Cerebellar nuclear complex (tissue), 1 donor: ENCODE measurements at places on chromosomes 3 and 15.

DNA sequence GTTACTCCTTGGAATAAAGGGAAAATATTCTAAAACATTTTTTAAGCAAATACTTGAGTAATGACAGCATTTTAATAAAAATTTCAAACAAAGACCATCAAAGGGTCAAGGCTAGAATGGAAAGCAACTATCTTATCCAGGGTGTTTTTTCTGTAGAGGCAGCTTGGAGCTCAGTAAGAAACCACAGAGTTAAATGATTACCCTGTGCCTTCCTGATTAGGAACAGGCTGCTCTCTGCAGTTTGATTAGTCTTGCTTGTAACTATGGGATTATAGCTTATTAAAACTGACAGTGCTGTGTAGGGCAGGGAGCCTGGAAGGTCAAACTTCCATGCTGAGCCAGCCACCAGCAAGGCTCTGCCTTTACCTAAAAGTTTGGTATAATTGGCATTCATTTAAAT lies 33.1 kb downstream of the QTRT2 start:
- no peak for DNase-seq

- no peak for DNase-seq
Measured at GRCh38 chr15:87369269-87369668, 887.3 kb downstream of the NTRK3 start.

DNA sequence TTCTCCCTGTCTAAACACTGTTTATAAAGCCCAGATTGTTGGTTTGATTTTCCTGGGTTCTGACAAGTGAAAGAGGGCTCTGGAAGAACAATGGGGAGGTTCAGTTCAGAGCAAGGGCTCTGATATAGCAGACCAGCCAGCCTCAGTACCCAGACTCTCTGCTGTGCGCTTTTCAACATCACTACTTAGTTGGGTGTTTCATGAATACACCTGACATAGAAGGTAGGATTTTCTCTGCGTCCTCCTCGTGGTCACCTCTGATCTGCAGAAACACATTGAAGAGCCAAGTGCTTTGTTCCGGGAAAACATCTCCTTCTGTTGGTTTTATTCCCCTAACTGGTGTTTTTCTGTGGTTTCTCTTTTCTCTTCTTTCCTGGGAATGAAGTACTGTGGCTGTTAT lies 99.5 kb downstream of the EPHB1 start:
- DNase-seq = no peak

DNA sequence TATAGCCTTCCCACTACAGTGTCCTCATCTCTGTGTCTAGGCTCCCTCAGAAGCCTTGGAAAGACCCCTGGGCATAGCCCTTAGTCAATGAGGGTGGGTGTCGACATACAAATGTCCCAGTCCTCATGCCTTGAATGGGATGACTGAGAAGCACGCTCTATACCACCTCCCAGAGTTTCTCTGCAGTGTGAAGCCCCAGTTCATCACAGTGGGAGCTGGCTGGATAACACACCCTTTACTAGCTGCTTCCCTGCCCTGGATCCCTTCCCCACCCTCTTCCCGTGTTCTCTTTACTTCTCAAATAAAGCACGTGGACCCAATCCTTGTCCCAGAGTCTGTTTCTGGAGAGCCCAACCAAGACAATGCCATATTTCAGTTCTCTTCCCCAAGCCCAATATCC lies 239.3 kb downstream of the VPS13C start:
- no peak for DNase-seq

- no peak for DNase-seq
Measured at GRCh38 chr3:171788546-171789351, 21.5 kb downstream of the PLD1 start.

DNA sequence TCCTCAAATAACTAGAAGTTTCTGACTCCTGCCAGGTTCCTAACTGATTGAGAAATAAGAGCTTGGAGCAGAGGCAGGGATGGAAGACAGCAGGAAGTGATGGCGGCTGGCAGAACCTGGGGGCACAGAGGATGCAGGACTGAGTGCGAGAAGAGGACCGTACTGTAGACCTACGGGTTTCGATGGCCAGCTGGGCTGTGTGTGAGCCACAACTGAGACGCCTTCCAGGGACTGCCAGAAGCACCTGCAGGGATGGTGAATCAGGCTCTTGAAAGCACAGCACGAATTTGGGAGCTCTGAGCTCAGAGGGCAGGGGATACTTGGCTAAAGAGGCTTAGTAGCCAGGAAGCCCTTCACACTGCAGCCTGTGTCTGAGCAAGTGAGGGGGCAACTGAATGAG lies 165.6 kb downstream of the ABHD5 start:
- DNase-seq = no peak

- DNase-seq = no peak
Measured at GRCh38 chr3:62373714-62374333, 474 bp upstream of the FEZF2 start.

GRCh38 chr3:117109178-117109577 lies 399.6 kb downstream of the TUSC7 start:
- no peak for DNase-seq

DNA sequence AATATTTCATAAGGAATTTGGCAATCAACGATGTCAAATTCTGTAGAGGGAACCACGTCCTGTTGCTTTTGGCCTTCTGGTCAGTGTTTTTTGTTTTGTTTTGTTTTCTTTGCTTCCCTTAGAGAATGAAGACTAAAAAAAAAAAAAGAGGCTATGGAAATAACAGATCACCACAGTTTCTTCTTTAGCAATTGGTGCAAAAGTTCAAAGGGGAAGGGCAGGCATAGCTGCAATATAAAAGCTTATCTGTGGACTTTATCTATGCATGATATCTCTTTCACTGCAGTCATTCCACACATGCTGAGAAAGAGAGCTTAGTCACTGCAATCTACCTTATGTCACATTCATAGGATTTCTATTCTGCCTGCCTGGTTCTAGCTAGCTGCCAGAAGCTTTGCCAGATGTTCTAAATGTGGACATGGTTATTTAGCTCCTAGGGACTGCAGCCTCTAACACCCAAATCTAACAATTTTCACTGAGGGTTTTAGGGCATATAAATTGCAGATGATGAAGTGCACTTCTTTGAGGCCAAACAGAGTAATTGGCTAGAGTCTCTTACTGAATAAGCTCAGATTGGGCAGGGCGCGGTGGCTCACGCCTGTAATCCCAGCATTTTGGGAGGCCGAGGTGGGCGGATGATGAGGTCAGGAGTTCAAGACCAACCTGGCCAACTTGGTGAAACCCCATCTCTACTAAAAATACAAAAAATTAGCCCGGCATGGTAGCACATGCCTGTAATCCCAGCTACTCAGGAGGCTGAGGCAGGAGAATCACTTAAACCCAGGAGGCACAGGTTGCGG lies 637.2 kb downstream of the NTRK3 start:
- DNase-seq = no peak

GRCh38 chr3:148990236-148990635 lies 1.1 kb upstream of the GYG1 start:
- no peak for DNase-seq

- no peak for DNase-seq
Measured at GRCh38 chr3:123298903-123299302, 97.2 kb downstream of the SEC22A start.

- DNase-seq = no peak
Measured at GRCh38 chr15:22778796-22779195, 7.6 kb upstream of the NIPA1 start.

- DNase-seq = no peak
Measured at GRCh38 chr3:39751286-39751685, 58.1 kb upstream of the MYRIP start.

GRCh38 chr3:29286478-29287240 lies 5.8 kb downstream of the RBMS3 start:
- no peak for DNase-seq
